GM03348 (cell line): ENCODE measurements at places on chromosomes 2 and 18.

DNA sequence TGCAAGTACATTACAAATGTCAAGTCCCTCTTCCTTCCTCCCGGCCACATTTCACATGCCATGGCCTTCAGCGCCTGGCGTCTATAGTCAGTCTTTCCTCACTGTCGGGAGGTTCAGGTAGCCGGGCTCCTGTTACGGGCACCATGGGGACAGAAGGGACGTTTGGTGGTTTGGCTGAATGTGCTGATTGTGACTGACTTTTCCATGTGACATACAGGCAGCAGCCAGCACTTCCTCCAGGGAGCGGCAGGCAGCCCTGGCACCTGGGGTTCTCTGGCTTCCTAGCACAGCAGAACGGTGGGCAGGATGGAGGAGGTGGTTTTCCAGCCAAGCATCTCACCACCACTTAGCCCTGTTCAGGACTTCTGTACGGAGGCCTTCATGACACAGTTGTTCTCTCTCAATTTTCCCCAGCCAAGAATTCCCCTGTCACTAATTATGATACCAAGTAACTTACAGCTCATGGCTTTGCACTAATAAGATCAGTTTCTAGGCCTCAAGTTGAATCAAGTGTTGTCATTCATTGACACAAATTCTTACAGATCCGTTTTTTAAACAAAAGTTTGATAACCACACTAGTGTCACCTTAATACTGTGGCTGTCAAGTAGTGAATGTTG, 83.9 kb upstream of the REV1 start:
- no peak for DNase-seq

DNA sequence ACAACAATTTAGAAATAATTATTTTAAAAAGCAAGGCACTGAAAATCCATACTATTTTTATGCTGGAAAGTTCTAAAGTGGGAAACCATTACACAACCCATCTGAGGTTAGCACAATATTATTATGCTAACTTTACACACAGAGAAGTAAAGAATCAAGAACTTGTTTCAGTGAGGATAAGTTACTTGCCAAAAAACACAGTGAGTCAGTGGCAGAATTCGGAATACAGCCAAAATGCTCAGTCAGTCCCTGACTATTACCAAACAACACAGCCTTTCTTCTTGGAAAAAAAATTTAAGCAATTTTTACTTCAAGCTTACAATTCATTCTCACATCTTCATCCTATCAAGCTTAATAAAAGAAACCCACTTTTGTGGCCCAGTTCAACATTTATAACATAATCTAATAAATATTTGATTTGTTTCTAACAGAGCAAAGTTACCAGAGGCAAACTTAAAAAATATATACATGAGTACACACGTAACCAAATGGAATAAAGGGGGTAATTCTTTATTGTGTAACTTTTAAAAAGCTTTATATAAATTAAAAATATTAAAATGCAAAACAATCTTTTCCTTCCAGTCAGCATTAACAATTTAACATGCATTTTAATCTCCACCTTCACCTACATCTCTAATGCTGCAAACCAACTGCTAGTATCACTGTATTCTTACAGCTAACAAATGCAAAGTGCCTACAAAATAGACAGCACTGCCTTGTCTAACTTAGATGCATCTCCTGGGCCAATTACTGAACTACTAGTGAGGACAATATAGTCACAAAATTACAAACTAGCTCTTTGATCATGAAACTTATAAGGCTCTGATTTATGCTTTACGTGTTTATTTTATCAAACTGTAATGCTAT, 55.2 kb downstream of the CCDC88A start:
- peak; percentile 80 for DNase-seq

GRCh38 chr2:43169987-43170386, 56.4 kb downstream of the ZFP36L2 start:
- no peak for DNase-seq

DNA sequence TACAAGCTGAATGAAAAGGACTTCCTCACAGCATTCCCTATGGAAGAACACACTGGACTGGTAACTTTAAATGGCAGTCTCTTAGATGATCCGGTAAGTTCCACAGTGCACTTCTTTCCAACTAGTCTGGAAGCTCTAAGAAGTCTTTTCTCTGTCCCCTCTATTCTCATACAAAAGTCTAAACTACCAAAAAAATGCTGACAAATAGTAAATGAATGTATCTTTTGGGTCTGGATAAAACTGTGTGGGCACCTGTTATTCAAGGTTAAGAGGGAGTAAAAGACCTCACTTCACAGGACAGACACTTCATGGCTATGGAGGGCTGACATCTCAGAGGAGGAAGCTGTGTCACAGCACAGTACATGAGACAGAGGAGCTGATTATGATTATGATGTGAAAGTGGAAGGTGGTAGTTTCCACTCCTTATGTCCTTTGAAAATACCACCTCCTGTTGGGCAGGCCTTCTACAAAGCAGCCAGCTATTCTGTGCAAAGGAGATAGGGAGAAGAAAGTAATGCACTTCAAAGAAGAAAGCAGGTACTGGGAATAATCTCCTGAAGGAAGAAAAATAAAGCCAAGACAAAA, 23.9 kb downstream of the CCDC93 start:
- no peak for DNase-seq

GRCh38 chr2:170022692-170023091, 155.3 kb upstream of the MYO3B start:
- DNase-seq = peak; percentile 68

DNA sequence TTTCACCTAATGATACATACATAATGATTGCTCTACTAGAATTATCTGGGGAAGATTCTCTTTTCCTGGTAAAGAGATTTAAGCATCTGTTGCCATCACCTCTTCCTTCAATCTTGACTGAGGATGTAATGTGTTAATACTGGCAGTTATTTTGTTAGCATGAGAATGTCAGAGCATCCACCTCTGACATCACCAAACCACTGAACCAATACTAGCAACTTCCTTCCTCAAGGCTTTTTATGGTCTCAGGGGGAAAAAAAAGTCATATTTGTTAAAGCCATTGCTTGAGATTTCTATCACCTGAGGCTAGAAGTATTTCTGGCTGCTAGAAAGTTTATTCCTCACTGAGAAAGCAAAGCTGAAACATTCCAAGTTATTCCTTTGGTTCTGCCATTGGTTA, 48.5 kb downstream of the DSEL start:
- DNase-seq = no peak

- DNase-seq = no peak
Observed at GRCh38 chr2:178767094-178768060, 39.8 kb downstream of the TTN start.

DNA sequence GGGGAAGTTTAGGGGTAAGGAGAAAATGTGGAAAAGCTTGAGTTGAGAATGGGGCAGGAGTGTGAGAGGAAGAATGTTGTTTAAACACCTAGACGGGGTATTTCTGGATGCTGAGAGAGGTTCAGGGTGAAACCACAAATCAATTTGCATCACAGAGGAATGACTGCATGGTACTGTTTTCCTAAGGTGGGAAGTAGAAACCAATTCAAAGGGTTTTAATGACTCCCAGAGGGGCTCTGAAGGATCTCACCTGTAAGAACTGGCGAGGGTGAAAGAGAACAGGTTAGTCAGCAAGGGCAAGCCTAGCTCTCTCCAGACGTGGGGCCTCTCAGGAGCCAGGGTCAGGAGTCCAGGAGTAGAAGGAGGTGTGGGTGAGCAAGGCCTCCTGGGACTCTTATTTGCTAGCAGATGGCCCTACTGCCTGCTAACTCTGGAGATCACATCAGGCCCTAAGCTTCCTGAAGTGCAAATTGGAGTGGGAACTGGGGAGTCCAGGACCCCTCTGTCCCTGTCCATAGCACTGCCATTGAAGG, 133.0 kb upstream of the CELF4 start:
- no peak for DNase-seq

DNA sequence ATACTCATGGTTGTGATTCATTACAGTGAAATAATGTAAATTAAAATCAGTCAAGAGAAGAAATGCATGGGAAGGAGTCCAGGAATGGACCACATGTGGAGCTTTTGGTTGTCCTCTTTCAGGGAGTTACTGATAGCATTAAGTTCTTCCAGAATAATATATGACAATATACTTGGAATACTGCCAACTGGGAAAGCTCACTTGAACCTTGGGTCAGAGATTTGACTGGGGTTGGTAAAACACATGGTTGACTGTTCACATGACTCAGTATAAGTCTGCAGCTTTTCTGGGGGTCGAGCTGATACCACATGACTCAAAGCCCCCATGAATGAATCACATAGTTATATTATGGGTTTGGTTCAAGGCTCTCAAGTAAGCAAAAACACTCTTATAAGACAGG, 1109.0 kb upstream of the CHAC2 start:
- peak; percentile 8 for DNase-seq

GRCh38 chr2:193482557-193482956, 1287.8 kb upstream of the TMEFF2 start:
- DNase-seq = no peak

GRCh38 chr2:39464864-39465263, 27.8 kb upstream of the MAP4K3 start:
- no peak for DNase-seq

- no peak for DNase-seq
Observed at GRCh38 chr2:117639401-117639800, 175.1 kb upstream of the DDX18 start.

GRCh38 chr2:162967811-162968210, 129.2 kb upstream of the KCNH7 start:
- DNase-seq = no peak

DNA sequence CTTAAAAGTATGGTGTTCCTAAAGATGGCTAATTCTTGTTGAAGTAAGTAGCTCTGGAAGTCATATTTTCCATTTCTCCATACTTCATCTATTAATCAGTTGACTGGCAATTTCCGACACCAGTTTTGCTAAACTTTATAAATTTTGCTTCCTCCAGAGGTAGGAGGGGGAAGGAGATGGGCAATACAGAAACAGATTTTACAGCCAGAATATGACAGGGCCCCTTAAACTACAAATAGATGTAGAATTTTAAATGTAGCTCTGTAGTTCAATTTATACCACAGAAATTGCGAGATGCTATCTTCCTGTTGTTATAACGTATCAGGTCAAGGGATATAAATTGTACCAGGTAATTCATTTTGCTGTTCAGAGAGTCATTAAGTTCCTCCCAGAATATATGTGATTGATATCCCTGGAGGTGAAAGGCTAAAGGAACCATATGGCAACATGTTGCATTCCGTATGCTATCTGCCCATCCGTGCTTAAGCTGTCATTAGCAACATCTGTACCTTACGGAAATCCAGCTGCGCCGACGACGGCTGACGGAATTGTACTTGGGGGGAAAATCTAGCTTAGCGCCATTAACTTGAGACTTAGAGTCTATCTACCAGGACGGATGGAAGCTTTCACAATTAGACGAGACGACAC, 8.4 kb upstream of the NR4A2 start:
- no peak for DNase-seq

DNA sequence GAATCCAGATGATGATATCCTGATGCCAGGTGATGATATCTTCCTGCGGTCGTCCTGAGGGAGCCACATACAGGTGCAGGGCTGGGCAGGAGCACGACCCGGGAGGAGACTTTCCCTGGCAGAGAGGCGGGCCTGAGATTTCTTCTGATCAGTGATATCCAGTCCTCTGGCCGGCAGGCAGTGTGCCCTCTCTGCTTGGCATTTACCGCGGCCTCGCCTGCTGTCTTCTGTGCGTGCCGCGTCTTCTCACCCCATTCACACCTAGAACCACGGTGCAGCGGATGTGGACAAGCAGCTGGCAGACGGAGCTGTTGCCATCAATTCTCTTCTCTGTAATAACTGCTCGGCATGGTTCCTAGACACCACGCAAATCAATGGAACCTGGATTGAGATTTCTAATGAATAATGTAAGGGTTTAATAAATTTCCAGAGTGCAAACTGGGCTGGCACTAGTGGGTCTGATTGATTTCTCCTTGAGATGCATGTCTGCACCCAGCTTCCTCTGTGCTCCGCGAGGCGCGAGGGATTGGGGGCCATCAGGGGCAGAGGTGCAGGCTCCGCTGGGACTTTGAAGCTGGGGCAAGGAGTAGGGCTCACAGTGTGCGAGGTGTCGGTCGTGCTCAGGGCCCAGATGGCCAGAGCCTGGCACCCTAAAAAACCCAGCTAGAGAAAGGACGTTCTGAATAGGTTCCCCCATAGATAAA, 208.9 kb upstream of the HDAC4 start:
- no peak for DNase-seq

DNA sequence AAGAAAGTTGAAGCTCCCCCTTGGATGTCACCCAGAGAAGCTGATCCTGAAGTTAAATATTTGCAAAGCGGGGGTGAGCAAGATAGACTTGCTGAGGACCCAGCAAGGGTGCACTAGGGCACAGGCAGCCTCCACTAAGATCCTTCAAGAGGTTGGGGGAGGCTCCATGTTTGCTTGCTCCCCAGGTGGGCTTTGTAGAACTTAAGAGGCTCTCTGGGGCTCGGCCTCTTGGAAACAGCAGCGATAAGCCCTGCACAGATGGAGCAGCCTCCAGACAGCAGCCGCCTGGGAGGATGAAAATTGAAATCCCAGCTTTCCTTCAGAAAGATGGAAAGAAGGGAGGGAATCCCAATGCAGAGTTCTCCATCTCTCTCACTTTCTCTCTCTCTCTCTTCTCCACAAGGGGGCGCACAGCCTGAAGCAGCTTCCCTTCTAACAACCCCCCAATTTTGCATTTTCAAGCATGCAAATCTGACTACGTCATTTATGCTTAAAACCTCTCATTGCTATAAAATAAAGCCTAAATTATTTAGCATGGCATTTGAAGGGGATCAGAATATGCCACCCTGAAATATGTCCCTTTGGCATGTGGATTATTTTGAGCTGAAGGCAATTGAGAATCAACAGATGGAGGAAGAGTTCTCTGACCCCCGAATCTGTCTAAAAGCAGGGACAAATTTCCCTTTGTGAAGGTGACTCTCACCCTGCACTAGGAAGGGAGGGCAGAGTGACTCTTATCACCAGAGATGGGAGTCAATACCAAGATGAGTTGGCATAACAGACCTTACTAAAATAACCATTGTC, 185.7 kb upstream of the KLHL29 start:
- peak; percentile 35 for DNase-seq

DNA sequence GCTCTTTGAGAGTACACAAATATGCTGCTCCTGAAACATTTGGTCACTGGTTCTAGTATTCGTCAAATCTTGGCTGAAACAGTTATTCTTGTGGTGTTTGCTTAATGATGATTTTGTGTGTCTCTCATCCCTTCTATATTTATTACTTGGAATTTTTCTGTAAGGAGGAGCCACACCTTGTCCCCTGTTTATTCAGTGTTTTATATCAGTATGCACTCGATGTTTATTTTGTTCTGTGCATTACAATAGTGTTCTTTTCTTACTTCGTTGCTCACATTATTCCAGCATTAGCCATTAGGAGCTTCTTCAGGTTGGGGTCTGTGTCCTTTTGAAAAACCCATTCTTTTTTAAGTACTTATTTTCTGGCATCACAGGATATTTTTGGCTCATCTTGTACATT, 5.1 kb upstream of the RAMP1 start:
- DNase-seq = no peak

DNA sequence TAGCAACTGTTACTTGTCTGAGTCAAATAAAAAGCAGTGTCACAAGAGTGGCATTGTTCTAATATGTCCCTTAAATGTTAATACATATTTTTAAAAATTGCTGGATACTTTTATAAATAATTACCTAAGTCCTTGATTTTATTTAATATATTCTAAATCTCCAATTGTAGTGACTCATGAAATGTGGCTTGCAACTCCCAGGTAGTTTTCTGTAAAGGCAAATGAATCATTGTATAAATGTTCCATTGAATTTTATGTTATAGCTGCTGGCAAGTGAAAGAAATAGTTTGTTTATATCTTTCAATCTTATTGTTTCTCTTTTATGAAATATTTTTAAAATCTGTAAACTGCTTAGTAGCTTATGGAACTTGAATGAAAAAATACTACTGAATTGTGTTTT, 32.7 kb upstream of the C1GALT1C1L start:
- no peak for DNase-seq
